H9 (cell line): ENCODE measurements at places on chromosomes 7 and 10.

DNA sequence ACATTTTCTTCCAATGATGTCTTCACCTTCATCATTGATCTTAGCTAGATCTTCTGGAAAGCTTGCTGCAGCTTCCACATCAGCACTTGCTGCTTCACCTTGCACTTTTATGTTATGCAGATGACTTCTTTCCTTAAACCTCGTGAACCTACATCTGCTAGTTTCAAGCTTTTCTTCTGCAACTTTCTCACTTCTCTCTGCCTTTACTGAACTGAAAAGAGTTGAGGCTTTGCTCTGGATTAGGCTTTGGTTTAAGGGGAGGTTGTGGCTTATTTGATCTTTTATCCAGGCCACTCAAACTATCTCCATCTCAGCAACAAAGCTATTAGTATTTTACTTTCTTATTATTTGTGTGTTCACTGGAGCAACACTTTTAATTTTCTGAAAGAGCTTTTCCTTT is 125.5 kb upstream of the POM121L12 start:
- no peak for DNase-seq

DNA sequence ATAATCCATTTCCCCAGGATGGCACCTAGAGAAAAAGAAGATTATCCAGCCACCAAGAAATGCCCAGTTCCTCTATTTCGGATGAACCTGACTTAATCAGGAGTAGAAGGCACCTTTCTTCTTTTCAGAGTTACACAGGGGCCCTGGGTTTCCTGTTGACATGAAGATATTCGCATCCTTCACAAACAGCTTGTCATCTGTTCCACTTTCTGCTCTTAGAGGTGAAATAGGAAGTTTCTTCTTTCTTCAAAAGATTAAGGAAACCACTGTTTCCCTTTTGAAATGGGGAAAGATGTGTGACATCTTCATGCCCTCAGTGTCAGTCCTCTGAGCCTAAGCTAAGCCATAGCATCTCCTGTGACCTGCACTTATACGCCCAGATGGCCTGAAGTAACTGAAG is 39.1 kb upstream of the RAB18 start:
- DNase-seq = no peak

GRCh38 chr10:114400091-114400490 is 4.2 kb downstream of the AFAP1L2 start:
- DNase-seq = no peak

GRCh38 chr10:80660736-80661135 is 123.0 kb downstream of the SH2D4B start:
- no peak for DNase-seq

- DNase-seq = no peak
These were observed 118.7 kb upstream of the GDF10 start for GRCh38 chr10:47181052-47181849.

DNA sequence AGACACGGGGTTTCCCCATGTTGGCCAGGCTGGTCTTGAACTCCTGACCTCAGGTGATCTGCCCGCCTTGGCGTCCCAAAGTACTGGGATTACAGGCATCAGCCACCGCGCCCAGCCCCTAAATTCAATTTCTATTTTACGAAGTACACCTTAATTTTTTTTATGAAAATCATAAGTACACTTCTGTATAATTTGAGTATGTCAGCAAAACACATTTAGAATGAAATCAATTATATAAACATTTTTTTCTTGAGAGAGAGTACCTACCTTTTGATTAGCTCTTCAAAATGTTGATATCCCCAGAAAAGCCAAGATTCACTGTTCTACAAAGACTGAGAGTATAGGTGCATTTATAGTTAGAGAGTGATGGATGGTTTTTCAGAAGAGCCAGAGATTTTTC is 20.5 kb upstream of the ITGA8 start:
- DNase-seq = no peak

DNA sequence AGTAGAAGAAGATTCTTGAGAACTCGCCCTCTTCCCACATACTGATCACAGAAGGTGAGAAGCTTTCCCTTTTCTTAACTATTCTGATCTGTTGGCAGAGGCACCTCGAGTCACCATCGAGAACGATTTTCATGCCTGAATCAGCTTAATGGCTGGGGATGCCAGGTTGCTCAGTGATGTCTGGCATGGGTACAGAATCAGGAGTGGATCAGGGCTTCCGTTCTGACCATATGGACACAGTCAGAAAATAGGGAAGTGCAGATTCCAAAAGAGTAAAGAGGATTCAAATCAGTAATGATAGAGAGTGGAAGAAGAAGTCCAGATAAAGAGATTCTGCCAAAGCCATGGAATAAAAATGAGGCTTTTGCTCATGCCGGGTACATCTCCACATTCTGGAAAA is 52.0 kb upstream of the GRB10 start:
- no peak for DNase-seq

DNA sequence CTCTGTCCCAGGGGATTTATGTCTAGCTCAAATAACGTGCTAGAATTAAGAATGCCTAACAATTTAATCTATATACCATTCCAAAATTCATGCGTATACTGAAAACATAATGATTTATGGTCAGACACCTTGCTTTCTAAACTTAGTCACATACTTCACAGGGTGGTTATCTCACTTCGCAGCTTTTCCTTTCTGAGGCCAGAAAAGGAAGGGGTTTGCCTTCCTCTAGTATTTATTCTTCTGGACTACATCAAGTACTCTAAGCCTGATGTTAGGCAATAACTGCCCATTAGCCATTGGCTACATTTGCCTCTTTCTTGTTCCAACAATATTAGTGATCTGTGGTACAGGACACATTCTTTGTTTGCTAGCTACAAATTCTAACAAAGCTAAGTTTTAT is 72.6 kb upstream of the FHIP2A start:
- no peak for DNase-seq

DNA sequence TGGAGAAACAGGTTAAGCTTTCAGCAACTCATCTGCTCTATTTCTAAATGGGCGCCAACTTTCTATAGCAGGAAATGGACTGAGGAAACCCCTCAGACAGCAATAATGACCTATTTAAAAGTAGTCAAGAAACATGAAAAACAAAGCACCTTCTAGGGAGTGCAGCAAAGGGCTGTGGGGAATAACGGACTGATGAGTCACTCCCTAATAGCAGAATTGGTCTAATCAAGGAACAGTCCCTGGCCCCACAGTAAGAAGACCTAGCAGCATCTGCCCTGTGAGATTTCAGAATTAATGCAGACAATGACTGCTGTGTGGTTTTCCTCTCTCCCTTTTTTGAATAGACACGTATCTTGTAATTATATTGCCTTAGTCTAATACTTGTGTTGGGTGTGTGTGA is 602.9 kb downstream of the IPMK start:
- no peak for DNase-seq

DNA sequence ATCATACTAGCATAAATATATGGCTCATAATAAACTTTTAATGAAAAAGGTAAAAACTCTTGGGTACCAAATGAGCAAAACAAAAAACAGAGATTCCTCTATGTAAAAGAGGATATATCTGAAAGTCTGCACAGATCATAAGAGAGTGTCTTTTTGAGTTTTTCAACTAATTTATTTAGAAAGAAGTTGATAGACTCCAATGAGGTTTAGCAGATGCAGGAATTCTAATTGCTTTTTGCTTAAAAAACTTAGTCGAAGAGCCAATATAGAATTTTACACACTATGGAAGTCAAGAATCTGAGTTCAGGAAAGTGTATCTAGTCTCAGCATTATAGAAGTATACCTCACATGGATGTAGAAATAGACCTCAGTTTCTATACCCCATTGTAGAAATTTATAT is 3.4 kb upstream of the MLLT10 start:
- DNase-seq = no peak
